ENCODE measurements at places on chromosomes 5 and 9.

- DNase-seq = no peak
These were observed 74.3 kb downstream of the MUSK start for GRCh38 chr9:110742741-110743371.

DNA sequence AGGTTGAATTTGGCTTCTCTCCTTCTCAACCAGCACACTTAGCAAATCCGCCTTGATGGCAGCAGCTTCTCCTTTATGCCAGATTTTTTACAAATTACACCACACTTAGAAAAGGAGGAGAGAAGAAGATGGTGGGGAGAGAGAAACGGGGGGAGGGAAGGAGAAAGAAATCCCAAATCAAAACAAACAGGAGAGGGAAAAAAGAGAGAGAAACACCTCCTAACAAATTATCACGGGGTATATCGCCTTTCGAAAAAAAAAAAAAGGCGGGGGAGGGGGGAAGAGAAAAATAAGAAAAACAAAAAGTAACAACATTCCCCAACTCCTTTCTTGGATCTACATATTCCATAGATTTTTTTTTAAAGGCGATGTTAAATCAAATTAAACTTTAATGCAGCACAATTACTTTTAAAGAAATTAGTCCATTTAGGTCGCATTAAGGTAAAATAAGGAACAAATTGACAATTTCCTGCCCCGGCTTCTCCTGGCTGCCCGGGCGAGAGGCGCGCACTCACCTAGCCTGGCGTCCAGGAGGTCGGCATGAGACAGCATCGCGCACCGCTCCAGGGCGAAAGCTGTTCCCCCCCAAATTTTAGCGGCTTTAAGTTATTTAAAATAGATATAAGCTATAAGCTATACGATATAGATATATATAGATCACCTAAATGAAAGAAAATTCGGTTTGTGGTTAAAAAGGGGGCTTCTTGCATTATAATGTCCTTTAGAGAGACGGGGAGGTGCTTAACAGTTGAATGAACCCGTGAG is at the start of gene OTP:
Gene OTP, minus strand, starts transcription at position 716 of the 765 bp plus-strand sequence. Its CDS starts 164 bp downstream, at position 552.
- DNase-seq = no peak

DNA sequence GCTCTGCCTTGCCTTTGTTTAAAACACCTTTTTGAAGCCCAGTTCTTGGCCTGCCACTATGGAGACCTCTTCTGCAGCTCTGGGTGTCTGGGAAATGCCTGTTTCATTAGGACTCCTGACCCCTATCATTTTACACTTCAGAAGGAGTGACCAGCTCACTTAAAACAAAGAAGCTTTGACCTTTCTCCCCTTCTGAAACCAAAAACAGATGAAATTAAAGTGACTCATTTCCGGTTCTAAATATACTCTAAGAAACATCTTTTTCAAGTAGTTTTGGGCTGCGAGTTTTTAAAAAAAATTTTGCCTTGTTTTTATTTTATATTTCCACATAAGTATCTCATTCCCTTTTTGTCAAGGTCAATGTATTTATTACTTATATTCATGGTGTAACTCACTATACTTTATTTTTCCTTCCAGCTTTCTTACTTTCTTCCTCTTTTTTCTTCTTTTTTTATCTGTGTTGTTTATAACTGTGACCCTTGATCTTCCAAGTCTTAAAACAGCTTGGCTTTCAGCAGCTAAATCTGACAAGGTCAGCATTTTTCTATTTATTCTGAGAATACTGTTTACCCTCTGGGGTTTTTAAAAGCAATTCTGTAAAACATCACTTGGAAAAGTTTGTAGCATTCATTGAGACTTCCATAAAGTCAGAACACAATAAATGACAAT is 672.9 kb downstream of the NR2F1-AS1 start:
- DNase-seq = no peak

GRCh38 chr5:116378777-116379121 is 195.9 kb downstream of the SEMA6A start:
- DNase-seq = no peak

- no peak for DNase-seq
These were observed 136.9 kb upstream of the EGFLAM start for GRCh38 chr5:38121420-38121819.

GRCh38 chr9:121927636-121928035 is 165.5 kb downstream of the TTLL11 start:
- DNase-seq = no peak

GRCh38 chr5:169876386-169876785 is 103.9 kb downstream of the INSYN2B start:
- DNase-seq = no peak

DNA sequence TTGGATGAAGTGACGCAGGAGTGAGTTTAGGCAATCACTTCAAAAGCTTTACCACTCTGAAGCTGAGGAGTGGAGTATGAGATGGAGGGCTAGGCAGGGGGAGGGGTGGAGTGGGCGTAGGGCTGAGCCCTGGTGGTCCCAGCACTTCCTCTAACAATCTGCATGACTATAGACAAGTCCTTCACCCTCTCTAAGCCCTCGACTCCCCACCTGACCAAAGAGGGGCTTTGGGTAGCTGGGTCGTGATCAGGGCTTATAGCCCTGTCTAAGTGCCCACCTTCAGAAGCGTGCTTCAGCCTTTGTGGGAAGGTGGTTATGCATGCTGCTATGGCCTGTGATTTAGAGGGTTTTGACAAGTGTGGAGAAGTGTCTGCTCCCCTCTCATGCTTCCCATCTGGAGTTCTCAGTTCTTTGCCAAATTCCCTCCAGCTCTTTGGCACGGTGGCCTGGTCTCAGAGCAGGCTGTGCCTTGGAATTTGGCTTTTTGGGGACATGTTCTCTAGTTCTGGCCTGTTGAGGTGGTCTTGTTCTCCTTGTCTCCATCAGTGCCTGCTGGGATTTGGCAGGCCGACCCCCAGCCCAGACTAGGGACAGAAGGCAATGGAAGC is 53.0 kb downstream of the ACTBL2 start:
- DNase-seq = no peak

GRCh38 chr9:128092199-128092977 is 24.4 kb downstream of the SLC25A25 start:
- no peak for DNase-seq

DNA sequence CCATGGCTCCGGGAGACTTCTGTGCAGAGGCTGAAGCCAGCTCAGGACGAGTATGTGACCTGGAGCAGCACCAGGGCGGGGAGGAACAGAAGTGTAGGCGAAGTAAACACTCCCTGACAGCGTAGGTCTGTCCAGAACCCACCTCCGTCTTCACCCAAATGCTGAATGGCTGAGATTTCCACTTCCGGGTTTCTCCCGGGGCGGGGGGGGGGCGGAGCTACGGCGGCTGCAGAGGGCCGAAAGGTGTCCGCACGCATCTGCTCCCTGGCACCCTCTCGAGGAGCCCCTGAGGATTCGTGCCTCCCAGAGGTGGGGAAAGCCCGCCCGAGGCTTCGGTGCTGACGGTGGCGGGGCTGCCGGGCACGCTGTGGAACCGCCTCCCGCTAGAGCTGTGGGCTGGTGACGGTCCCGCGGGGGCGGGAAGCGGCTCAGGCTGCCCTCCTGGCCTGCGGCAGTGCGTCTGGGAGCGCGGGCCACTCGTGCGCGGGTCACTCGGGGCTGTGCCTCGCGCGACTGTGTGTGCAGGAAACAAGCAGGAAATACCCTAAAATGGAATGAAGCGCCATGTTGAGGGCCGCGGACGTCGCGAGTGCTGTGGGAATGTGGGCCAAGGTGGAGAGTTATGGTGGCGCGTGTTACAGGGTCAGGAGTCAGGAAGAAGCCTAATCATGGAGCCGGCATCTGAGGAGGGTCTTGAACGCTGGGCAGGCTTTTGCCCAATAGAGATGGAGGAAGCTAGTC is 1425.4 kb downstream of the FOXD4L5 start:
- no peak for DNase-seq

DNA sequence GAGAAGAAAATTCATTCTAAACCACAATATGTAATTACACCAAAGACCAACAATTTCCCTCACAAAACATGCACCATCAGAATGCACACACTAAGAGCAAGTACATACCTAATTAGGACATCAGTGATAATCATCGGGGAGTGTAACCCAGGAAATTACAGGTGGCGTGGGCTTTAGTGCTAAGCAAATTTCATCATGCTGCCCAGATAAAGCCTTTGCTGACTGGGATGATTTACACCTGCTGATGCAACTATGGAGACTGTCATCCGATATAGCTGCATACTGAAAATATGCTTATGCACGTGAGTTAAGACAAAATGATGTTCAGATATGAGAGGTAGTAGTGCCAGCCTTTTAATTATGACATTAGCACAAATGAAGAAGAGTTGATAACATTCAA is 123.2 kb downstream of the DCP2 start:
- DNase-seq = no peak

DNA sequence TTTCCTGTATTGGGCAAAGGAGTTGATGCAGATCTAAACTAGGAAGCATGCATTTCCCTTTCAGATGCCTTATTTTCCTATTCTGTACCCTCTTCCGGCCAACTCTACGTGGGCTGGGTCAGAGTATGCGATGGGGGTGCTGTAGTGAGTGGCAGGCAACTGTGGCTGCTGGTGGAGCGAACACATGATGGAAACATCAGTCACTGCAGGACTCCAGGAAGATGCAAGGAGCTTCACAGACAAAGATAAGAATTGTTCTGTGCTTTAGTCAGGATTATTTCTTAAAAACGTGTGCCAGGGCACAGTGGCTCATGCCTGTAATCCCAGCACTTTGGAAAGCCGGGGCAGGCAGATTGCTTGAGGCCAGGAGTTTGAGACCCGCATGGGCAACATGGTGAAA is 75.1 kb downstream of the PSAT1 start:
- no peak for DNase-seq

DNA sequence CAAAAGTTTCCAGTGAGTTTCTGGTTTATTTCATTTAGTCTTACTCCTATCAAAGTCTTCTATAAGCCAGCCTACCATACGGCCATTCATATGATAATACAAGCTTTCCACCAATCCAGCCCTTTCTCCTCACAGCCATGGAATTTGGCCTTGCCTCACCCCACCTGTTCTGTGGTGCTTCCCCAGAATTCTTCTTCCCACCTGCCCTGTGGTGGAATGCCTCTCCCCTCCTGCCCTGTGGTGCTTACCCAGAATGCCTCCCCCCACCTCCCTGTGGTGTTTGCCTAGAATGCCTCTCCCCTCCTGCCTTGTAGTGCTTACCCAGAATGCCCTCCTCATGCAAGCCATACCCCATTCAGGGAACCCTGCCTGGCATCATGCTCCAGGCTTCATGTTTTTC is 90.3 kb upstream of the APC start:
- no peak for DNase-seq

- no peak for DNase-seq
These were observed 5.1 kb downstream of the ITGA2 start for GRCh38 chr5:52994266-52994665.

- no peak for DNase-seq
These were observed 84.5 kb upstream of the VCAN start for GRCh38 chr5:83387041-83387440.

- no peak for DNase-seq
These were observed 33.5 kb downstream of the INSYN2B start for GRCh38 chr5:169946743-169947295.

All from transverse colon (tissue), 4 donors.